ENCODE measurements at places on chromosomes 13 and 19.
A peak's percentile ranks its signal among the peaks of the same experiment; 100 is the strongest.

DNA sequence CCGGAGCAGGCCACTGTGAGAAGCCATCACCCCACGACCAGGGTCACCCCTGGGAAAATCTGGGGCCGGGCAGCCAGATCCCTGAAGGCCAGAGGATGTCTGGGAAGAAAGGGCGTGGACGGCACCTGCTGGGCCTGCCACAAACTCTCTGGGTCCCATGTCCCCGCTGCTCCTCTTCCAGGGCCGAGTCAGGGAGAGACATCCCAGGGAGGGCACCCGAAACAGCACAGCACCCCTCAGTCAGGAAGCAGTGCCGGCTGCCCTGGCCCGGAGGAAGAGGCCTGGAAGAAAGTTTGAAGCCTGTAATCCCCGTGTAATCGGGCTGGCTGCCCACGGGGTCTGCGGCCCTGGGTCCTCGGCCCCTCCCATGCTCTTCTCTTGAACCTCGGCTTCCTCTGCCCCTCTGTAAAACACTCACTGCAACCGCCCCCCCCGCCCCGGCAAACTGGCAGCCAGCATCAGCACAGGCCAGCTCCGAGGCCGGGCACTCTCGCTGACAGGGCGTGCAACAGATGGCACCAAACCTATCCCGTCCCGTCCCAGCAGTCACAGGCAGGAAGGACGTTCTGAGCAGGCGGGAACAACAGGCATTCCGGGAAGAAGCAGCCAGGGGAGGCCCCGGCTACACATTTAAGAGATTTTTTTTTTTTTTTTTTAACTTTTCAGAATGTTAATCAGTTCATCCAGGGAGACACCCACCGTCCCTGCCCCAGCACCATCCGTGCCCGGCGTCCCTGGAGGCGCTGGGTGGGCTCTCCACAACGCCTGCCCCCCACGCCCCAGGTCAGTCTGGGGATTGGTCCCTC, 1.5 kb downstream of the SBNO2 start:
- DNase-seq: peak; percentile 61

- peak; percentile 72 for DNase-seq
Measured at GRCh38 chr13:28494778-28495537, at the start of gene FLT1. Gene FLT1, minus strand, starts transcription at chr13:28495128. Its CDS starts 285 bp downstream, at chr13:28494843.

- no peak for DNase-seq
Measured at GRCh38 chr19:42115705-42116104, 16.5 kb downstream of the POU2F2 start.

DNA sequence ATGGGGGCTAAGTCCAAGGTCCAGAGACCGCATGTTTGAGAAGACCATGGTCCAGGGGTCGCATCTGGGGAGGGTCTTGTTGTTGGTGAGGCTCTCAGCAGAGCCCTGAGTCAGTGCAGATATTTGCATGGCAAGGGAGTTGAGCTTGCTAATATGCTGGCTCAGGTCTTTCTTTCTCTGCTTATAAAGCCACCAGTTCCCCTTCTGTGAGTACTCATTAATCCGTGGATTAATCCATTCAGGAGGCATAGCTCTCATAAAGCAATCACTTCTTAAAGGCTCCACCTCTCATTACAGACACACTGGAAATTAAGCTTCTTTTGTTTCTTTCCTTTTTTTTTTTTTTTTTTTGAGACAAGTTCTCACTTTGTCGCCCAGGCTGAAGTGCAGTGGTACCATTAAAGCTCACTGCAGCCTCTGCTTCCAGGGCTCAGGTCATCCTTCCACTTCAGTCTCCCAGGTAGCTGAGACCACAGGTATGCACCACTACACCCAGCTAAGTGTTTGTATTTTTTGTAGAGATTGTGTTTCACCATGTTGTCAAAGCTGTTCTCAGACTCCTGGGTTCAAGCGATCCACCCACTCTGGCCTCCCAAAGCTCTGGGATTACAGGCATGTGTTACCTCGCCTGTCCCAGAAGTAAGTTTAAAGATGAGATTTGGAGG, 216.4 kb downstream of the SLITRK5 start:
- DNase-seq: no peak

- peak; percentile 65 for DNase-seq
Measured at GRCh38 chr19:50835785-50836542, 2.6 kb upstream of the KLK15 start.

- DNase-seq: no peak
Measured at GRCh38 chr19:49660338-49660961, 5.2 kb downstream of the IRF3 start.

DNA sequence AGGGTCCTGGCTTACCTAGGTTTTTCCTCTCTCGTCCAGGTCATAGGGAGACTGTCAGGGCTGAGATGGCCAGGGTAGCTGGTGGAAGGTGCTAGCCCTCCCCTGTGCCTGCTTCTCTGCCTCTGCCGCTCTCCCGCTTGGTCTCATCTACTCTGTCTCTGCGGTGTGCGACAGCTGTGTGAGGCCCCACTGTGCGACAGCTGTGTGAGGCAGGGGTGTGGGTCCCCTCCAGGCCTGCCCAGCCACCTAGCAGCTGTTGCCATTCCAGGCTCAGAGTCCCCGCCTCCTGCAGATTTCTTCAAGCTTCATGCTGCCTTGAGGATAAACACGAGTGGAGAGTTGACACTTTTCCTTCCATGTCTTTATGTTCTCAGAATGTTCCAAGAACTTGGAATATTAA, 53.0 kb downstream of the ARHGEF7 start:
- DNase-seq: no peak

DNA sequence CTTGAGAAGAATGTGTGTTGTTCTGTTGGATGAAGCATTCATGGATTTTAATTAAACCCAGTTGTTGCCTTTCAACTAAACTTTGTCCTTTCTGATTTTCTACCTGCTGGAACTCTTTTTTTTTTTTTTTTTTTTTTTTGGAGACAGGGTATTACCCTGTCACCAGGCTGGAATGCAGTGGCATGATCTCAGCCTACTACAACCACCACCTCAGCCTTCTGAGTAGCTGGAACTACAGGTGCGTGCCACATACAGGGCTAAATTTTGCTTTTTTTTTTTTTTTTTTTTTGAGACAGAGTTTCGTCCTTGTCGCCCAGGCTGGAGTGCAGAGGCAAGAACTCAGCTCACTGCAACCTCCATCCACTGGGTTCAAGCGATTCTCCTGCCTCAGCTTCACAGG, 6.9 kb downstream of the ZNF791 start:
- DNase-seq: no peak

Data from ELF-1 (cell line).